Heart right ventricle (tissue), 16 donors: ENCODE measurements at places on chromosomes 16 and 17. TPM values are rescaled to one million over a fixed set of nuclear protein-coding genes. Genes with fewer than 3 reads are reported as not detected.
A peak's percentile ranks its signal among the peaks of the same experiment; 100 is the strongest.

DNA sequence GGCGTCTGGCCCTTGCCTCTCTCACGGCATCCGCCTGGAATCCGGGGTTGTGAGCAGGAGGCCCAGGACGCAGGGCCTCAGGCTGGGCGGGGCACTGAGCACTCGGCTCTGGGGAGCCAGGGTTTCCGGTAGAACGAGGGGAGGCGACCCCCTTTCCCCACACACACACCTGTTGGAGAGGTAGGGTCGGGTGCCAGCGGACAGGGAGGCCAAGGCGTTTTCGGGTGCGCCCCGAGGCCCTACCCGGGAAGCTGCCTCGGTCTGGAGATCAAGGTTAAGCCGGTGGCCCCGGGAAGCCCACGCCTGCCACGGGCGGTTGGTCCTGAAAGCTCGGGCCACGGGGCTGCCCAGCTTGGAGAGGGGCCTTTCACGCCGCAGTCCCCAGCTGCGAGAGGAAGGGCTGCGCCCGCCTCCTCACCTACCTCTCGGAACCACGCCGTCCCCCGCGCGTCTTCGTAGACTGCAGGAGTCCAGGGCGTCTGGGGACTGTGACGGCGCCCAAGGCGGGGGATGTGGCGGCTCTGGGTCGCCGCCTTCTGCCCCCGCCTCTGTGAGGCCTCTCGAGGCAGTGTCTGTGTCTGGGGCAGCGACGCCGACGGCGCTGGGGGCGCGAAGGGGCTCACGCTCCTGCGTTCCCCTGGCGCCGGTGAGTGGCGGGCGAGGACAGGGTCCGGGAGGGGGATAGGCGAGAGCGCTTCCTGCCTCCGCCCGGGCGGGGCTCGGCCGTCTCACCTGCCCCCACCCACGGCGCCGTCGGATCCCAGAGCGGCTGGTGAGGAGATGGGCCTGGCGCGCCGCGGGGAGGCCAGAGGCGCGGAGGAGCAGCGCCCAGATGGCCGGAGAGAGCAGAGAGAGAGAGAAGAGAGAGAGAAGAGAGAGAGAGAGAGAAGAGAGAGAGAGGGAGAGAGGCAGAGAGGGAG lies 20.3 kb upstream of the HOXB9 start:
- no peak overlapping the region for H3K27ac ChIP-seq
- no peak overlapping the region for H3K4me3 ChIP-seq
- peaks cover 94% of the 10 kb centered on the region for H3K27me3 ChIP-seq
- no peaks in the 10 kb centered on the region for H3K36me3 ChIP-seq

- no peaks in the 10 kb centered on the region for H3K27me3 ChIP-seq
- H3K36me3 ChIP-seq: no peaks in the 10 kb centered on the region
- peak overlapping the region; percentile 87 for H3K27ac ChIP-seq
Measured at GRCh38 chr16:70738083-70738977, 52.5 kb upstream of the MTSS2 start.

The TP53TG3B gene
- not detected for total RNA-seq

The KLHL10 gene
- total RNA-seq: 0.12 TPM

The CRK gene
- 47.5 TPM for total RNA-seq

The DOC2B gene
- total RNA-seq: 2.7 TPM

DNA sequence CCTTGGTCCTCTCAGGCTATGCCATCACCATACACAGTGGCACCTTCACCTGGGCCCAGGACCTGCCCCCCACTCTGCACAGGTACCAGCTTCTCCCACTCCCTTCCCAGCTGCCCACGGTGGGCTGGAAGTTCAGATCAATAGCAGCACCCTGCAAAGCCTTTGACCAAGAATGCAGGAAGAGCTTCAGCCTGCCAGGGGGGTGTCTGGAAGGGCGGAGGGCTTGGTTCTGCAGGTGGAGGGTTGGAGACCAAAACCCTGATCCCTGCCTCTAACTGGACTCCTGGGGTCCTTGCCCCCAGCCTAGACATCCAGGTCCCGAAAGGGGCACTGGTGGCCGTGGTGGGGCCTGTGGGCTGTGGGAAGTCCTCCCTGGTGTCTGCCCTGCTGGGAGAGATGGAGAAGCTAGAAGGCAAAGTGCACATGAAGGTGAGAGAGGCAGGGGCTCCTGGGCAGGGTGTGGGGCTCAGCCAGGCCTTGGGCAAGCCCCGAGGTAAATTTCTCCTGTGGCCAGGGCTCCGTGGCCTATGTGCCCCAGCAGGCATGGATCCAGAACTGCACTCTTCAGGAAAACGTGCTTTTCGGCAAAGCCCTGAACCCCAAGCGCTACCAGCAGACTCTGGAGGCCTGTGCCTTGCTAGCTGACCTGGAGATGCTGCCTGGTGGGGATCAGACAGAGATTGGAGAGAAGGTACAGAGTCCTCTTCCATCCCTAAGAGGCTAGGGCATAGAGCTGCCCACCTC lies 34.3 kb downstream of the ABCC3 start:
- H3K4me1 ChIP-seq: peaks cover 3% of the 10 kb centered on the region
- H3K36me3 ChIP-seq: no peaks in the 10 kb centered on the region
- no peaks in the 10 kb centered on the region for H3K27me3 ChIP-seq
- no peak overlapping the region for H3K4me3 ChIP-seq
- DNase-seq: no peak

DNA sequence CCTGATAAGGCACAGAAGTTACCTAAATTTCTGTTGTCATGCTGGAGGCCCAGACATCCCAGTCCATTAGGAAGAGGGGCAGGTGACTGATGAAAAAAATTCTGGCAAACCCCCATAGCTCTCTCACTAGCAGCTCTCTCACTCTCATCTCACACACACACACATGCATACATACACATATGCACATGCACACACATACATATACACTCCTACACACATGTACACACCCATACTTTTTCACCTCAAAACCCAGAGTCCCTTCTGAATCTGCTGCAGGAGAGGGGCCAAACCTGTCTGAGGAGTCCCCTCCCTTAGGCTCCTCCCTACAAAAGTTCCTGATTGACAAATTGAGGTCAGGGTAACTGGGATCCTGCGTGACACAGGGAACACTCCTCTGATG lies 22.6 kb upstream of the SDR42E2 start:
- H3K36me3 ChIP-seq: no peaks in the 10 kb centered on the region
- no peaks in the 10 kb centered on the region for H3K27me3 ChIP-seq
- DNase-seq: no peak
- H3K27ac ChIP-seq: no peak overlapping the region
- no peaks in the 10 kb centered on the region for H3K4me1 ChIP-seq

The PNMT gene
- 4.5 TPM for total RNA-seq

The KRT23 gene
- not detected for total RNA-seq
